ENCODE measurements at places on chromosomes 13 and 19.

DNA sequence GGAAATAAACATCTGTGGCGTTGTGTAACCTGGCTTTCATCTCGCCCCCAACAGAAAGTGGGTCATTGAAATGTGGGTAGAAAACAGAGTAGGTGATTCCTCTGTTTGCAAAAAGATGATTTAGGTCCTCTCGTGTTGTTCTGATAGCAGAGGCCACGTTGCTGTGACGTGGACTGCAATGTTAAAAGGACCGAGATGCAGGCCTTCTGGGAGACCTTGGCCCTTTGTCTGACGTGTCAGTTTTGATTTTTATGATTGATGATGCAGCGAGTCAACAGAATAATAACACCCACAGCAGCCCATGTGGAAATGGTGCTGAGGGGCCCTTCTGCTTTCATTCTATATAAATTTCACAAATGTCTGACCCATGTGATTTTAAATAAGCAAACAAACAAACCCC lies 68.9 kb downstream of the FGF9 start:
- no peak for DNase-seq

DNA sequence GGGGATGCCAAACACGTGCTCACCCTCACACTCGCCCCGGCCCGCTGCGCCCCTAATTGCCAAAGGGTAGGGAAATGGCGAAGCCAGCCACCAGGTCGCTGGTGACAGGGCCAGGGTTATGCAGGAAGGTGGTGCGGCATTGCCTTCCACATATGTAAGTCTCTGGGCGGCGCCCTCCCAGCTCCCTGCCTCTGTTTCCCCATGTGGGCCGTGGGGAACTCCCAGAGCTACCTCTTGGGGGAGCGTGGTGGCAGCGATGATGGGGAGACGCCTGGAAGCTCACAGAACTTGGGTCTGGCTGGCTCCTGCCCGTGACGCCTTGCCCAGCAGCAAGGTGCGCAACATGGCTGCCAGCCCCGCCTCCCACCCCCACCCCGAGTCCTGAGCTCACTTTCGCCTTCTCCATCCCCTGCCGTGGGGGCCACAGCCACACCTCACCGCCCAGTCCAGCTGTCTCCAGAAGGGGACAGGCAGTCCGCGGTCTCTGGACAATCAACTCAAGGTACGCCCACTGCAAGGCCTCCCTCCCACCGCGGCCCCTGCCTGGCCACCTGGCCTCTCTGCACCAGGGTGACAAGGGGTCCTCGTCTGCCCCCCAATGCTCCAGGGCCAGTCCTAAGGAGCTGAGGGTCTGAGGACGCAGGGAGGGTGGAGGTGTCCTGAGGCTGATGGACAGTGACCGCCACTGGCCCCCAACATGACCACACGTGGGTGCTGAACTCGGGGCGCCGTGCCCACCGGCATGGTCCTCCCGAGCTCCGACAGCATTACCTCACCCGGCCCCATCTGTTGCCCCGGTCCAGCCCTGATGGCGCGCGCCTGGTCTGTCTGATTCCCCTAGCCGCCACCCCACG lies 6.6 kb downstream of the C19orf25 start:
- no peak for DNase-seq

GRCh38 chr19:262125-262524 lies 29.1 kb downstream of the PLPP2 start:
- no peak for DNase-seq

DNA sequence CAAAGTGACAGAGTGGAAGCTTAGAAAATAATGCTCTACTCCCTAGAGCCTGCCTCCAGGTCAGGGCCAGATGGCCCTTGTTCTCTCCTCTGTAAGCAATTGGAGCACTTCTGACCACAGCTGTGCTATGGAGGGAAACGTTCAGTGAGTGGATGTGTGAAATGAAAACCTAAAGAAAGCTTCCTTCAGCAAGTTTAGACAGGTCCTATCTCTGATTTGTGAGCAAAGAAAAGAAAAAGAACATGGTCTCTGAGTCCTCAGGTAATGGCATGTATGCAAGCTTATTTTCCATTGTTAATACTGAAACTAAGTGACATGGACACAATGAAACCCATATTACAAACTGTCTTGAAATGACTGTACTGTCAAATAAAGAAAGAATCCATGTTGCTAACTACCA lies 1486.8 kb downstream of the EFNB2 start:
- no peak for DNase-seq

DNA sequence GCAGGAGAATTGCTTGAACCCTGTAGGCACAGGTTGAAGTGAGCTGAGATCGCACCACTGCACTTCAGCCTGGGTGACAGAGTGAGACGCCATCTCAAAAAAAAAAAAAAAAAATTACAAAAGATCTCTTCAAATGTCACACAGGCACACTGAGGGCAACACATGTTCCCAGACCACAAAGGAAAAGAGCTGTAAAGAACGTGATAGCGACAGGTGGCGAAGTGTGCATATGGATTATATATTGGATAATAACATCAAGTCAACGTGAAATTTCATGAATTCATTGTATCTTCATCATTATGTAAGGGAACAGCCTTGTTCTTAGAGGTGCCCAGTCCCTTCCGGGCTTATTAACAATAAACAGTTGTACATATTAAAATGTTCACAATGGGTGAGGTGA lies 31.8 kb upstream of the DPP9 start:
- DNase-seq, result no peak

DNA sequence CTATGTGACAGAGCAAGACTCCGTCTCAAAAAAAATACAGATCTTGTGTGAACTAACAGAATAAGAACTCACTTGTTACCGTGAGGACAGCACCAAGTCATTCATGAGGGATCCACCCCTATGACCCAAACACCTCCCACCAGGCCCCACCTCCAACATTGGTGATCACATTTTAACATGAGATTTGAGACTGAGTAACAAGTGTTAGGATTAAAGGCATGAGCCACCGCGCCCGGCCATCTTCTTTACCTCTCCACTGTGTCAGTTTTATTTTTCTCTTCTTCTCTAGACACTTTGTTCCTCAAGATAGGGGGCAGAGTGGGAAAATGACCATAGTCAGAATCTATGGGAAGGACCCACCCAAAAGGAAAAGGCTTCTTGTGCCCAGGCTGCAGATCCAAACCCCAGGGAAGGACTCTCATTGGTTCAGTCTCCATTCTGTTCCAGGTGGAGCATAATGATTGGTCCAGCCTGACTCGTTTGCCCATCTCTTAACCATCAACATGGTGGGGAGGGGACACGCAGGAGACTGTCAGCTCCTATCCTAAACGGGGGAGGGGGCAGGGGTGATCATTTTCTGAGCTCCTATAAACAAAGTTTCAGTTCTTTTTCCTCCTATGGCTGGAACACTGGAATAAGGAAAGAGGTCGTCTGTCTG lies 1.3 kb upstream of the CALM3 start:
- no peak for DNase-seq

GRCh38 chr13:24505256-24505655 lies 7.3 kb downstream of the PARP4 start:
- no peak for DNase-seq

GRCh38 chr13:107203146-107203847 lies 635.4 kb upstream of the ARGLU1 start:
- DNase-seq, result no peak

- DNase-seq, result no peak
Observed at GRCh38 chr19:41265395-41266153, 1.4 kb downstream of the HNRNPUL1 start.

DNA sequence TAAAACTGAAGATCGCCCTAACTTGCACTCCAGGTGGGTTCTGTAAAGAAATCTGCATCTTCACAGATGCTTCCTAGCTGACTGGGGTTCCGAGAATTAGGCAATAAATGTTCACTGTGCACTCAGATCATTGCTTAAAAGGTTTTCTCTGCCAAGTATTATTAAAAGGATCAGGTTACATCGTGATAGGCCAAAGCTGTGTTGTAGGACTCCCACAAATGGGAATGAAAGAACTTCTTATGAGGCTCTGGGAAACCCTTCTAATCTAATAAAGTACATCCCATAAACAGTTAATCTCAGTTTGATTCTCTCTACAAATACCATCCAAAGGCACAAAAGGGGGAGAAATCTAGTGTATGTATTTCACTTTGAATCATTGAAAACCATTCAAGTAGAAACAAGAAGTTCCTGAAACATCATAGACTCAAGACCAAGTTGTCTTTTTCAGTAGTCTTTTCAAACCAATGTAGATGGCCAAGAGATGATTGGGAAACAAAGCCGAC lies 7.1 kb upstream of the POU4F1 start:
- DNase-seq, result no peak

DNA sequence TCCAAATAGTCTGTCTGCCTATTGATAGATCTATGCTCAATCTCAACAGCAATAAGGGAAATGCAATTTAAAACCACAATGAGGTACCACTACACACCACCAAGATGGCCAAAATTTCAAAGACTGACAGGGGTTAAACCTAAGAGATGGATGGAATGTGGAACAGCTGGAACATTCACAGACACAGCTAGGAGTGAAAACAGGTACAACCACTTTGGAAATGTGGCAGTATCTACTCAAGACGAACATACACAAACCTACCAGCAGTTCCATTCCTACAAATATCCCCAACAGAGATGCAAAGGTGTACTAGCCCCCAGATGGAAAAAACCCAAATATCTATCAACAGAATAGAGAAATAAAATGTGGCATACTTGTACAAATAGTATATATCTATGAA lies 86.4 kb downstream of the TSC22D1 start:
- no peak for DNase-seq

DNA sequence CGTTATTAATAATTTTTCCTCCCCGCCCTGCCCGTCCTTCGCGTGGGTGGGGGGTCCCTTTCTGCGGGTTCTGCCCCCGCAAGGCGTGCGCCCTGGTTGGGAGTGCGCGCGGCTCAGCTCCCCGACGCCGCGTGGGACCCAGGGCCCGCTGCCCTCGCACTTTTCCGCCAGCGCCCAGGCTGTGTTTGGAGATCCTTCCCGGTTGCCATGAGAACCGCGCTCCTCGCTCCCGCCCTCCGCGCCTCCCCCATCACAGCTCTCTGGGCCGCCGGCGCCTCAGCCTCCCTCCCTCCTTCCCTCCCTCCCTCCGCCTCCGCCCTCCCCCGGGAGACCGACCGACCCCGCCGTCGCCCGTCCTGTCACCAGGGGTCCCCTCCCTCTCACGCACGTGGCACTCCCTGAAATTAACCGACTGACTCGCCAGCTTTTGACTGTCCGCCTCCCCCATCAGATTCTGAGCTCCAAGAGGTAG lies 2.4 kb upstream of the SSBP4 start:
- peak; percentile 56 for DNase-seq

- DNase-seq, result no peak
Observed at GRCh38 chr19:42247640-42248199, 5.3 kb upstream of the GSK3A start.

DNA sequence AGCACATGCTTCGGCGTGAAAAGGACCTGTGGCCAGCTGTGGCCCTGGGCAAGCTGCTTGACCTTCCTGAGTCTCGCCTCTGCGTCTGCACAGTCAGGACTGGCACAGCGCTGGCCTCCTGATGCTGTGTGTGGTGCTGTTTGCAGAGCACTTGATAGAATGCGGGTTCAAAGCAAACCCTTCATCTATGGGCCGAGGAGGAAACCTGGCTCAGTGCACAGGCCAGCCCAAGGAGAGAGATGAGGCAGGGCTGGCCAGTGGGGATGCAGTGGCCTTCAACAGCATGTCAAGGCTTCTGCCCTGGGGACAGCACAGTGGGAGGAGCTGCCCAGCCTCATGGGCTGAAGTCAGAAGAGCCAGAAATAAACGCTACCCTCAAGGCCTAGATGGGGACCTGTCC lies 21.3 kb upstream of the VSTM2B start:
- no peak for DNase-seq

DNA sequence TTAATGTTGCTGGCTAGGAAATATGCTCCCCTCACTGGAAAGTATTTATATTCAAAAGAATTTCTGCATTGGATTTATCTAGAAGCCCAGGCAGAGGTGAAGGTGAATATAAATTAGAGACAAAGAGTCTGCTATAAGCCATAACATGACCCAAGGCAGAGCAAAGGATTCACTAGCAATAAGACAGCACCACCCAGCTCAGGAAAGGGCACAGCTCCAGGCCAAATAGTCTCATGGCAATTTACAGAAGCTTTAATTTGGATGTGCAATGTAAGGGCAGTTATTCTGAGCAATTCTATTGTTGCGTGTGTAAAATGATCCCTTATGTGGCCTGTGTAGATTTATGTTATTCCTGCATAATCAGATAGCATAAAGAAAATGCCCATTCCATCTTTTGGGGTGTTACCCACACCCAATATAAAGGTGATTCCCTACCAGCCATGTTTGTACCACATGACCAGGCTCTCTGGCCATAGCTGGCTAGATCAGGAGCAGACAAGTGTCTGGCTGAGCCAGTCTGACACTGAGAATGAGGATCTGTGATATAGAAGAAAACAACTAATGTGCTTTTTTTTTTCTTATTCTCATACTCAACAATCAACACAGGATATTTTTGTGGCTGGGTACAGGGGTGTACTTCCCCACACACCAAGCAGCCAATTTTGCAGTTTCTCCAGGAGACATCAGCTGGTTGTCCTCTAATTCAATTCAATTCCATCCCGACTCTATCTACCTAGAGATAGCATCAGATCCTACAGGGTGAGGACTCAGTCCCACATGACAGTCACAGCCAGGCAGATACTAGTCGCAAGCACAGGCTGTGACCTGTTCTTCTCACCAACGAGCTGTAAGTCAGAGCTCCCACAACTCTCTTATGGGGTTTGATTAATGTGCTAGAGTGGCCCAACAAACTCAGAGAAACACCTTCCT lies 181.4 kb downstream of the KCTD15 start:
- DNase-seq, result no peak

- no peak for DNase-seq
Observed at GRCh38 chr13:34419025-34419424, 523.0 kb upstream of the NBEA start.

DNA sequence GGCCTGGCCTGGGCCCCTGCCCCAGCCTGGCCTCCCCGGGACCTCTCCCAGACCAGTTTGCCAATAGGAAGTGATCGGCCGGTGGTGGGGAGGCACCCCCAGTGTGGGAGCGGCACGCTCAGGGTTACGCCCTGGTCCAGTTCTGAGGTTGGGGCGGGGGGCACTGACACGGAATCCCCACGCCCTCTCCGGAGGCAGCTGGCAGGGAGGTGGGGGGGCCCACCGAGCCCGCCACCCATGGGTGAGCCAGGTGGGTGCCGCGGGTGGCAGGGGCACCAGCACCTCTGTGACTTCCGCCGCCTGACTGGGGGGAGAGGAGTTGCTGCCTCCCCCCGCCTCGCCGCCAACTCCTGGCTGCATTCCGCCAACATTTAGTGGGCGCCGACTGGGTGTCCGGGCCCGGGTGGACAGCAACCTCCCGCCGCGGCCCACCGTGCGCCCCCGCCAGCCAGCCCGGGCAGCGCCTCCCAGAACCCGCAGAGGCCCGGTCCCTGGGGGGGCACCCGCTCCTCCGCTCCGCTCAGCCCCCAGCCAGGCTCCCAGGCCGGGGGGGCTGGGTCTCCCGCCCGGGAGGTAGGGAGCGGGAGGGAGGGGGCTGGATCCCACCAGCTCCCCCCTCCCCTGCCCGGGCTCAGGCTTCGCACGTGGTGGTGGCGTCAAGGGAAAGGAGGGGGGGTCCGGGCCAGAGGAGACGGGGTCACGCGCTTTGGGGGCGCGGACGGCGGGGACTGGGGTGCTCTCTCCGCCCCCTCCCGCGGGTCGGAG lies 2.0 kb downstream of the ZBTB7A start:
- peak; percentile 38 for DNase-seq

All from effector CD4-positive, alpha-beta T cell (primary cell).